CD4-positive, alpha-beta memory T cell (primary cell): ENCODE measurements at places on chromosomes 13 and 19.

- DNase-seq = no peak
Observed at GRCh38 chr13:49636705-49637104, 8.4 kb downstream of the ARL11 start.

DNA sequence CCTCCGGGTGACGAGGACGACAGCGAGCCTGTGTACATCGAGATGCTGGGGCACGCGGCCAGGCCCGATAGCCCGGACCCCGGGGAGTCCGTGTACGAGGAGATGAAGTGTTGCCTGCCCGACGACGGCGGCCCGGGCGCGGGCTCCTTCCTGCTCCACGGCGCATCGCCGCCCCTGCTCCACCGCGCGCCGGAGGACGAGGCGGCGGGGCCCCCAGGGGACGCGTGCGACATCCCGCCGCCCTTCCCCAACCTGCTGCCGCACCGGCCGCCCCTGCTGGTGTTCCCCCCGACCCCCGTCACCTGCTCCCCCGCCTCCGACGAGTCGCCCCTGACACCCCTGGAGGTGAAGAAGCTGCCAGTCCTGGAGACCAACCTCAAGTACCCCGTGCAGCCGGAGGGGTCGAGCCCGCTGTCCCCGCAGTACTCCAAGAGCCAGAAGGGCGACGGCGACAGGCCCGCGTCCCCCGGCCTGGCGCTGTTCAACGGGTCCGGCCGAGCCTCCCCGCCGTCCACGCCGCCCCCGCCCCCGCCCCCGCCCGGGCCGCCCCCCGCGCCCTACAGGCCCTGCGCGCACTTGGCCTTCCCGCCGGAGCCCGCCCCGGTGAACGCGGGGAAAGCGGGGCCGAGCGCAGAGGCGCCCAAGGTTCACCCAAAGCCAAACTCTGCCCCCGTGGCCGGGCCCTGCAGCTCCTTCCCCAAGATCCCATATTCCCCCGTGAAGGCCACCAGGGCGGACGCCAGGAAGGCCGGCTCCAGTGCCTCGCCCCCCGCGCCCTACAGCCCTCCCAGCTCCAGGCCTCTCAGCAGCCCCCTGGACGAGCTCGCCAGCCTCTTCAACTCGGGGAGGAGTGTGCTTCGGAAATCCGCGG, 511.3 kb downstream of the MYO16 start:
- no peak for DNase-seq

DNA sequence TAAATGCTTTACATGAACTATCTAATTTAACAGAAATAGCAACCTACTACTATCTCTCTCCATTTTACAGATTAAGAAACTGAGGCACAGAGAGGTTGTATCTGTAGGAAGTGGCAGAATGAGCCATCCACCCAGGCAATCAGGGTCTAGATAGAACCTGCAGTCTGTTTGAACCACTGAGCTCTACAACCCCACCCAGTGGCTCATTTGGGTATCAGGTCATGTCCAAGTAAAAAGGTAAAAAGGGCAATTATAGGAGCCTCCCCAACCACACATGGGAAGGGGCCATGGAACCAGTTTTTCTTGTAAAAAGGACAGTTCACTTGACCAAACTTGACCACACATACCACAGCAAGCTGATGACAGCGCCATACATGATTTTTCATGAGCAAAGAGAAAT, 92.9 kb upstream of the SGCG start:
- DNase-seq = no peak

DNA sequence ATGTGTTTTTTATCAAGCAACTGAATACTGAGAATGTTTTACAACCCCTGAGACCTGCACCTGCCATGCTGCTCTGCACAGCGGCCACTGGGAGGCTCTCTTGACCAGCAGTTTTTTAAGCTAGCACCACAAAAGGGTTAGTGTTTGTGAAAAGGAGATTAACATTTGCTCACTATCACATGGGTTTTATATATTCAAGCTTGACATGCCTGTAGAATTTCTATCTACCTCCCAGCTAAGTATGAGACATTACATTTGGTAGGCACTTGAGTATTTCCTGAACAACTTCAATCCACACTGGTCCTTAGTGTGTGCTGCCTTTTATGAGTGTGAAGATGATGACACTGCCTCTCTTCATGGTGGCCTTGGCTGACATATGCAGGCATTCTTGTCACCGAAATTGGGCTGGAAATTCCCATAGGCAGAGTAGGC, 1238.9 kb downstream of the UQCRFS1 start:
- no peak for DNase-seq

GRCh38 chr13:37539170-37539569, 59.4 kb downstream of the POSTN start:
- no peak for DNase-seq

- DNase-seq = no peak
Observed at GRCh38 chr13:80684217-80684991, 343.5 kb upstream of the SPRY2 start.

DNA sequence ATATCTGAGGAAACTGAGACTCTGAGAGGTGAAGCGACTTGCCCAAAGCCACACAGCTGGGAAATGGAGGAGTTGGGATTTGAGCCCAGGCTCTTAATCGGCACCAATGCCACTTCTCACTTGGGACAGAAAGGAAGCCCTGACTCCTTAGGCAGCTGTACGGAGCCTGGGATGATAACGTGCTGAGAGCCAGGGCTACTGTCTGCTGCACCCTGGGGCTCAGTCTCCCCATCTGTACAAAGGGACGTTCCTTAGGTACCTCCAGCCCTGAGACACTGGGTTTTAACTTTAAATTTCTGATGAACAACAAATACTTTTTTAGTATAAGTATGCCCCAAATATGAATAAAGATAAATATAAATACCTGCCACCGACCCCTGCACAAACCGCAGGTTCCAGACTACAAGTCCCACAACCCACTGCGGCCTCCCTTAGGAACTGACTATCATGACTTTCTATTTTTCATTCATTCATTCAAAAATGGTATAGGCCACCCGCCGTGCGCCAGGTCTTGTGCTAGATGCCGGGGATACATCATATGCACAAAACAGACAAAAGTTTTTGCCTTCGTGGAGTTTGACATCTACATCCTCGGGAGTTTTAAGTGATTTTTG, 776 bp upstream of the NCLN start:
- no peak for DNase-seq

- DNase-seq = no peak
Observed at GRCh38 chr19:39828654-39829032, 5.3 kb downstream of the DYRK1B start.

- no peak for DNase-seq
Observed at GRCh38 chr13:51050021-51050830, 60.8 kb downstream of the C13orf42 start.

DNA sequence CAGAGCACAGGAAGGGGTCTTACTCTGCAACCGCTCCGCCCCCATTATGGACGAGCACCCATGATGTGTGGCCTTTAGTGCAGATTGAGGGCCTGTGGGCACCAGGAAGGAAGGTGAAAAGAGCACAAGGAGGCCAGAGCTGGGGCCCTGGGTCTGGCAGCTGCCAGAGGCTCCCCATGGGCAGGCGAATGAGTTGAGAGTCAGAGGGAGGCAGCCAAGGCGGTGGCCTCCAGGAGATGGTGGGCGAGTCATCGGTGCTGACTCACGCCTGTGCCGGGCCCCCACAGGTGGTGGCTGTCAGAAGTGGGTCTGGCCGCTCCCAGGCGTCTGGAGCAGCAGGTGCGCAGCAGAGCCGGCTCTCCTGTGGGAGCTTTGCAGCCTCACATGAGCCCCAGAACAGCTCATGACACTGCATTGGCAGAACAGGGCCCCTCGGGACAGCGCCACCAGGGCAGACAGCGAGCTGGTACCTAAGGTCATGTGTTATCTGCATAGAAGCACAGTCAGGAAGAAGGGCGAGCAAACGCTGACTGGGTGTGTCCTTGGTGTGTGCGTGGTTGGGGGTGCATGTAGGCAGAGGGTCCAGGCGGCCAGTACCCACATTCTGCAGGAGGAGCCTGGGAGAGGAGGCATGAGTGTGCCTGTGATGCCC, 68.8 kb downstream of the CHST8 start:
- no peak for DNase-seq

DNA sequence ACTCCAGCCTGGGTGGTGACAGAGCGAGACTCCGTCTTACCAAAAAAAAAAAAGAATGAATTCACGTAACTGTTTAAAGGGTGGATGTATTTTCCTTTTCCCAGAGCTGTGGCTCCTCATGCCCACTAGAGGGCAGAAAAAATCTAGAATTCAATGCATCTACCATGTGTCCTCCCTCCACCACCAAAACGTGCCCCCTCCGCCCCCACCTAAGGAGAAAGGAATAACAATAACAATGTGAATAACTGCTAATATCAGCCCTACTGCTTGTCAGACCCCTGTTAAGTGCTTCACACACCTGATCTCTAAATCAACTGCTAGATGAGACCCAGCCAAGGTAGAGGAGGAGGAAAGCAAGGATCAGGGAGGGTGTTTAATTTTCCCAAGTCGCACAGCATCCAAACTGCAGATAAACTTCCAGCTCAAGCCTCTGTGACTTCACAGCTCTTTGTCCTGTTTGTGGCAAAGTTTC, 20.2 kb upstream of the PNMA8B start:
- no peak for DNase-seq

GRCh38 chr19:55620410-55621204, 3.8 kb downstream of the ZNF784 start:
- DNase-seq = no peak

DNA sequence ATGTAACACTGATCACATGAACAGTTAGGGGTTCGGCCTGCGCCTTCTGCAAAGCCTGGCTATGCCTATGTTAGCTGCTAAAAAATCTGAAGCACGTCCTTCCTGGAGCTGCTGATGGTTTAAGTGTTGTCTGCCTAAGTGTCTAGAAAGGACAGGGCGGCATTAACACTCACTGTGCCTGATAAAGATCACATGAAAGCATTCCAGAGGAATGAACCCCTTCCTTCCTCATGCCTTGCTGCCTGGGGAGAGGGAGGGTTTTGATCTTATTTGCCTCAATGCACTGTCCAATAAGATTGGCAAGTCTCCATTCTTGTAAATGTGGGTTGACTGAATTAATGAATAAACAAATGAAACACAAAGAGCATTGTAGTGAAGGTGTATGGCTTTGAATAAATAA, 5.2 kb downstream of the DOCK9 start:
- no peak for DNase-seq

GRCh38 chr19:45772130-45772840, 3.2 kb upstream of the SIX5 start:
- DNase-seq = no peak

DNA sequence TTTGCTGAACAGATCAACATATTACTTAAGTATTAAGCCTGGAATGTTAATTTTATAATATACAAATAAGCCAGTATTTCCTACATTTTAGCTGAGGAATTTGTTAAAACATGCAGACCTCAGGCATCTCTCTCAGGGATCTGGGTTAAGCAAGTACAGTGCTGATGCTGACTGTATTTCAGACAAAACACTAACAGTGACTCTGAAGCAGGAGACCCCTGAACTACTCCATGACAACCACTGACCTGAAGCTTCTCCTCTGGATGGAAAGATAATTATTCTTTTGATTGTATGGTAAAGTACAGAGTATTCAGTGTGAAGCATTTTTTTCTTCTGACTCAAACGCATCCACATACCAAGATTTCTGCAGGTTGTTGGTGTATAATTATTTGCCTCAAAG, 680.8 kb downstream of the LIG4 start:
- DNase-seq = no peak

- DNase-seq = no peak
Observed at GRCh38 chr13:98240135-98240534, 63.1 kb upstream of the RNF113B start.

DNA sequence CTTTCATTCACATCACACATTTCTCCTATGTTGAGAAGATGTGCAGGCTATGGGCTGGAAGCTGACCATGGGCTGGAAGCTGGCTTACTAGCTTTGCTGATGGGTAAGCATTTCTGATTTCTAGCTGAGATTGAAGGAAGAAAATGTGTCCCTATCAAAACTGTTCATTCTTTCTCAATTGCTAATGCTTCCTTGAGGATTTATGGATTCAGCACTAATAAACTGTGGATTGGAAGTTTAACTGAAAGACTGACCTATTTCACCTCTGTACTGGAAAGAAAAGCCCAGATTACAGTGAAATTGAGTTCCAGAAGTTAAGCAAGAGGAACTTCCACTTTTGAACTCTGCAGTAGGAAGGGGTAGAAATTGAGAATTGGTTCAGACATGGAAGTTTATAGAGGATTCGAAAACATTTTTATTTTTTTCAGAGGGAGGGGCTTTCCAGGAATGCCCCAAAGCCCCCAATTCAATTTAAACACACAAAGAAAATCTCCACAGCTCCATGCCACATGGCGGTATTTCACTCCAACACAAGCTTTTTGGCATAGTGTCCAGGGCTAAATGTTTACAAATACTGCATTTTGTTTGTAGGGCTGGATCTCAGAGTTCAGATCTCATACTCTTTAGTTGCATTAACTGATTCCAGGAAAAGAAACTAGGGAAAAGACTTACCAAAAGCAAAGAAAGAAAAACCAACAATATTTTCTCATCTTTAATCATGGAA, 61.2 kb upstream of the ARGLU1 start:
- no peak for DNase-seq
